Astrocyte of the cerebellum (primary cell): ENCODE measurements at places on chromosomes 16 and 17.

GRCh38 chr16:85281181-85281580 is 168.9 kb upstream of the CIBAR2 start:
- no peak for DNase-seq

- no peak for DNase-seq
These were observed 4.8 kb upstream of the RPL38 start for GRCh38 chr17:74198694-74199093.

DNA sequence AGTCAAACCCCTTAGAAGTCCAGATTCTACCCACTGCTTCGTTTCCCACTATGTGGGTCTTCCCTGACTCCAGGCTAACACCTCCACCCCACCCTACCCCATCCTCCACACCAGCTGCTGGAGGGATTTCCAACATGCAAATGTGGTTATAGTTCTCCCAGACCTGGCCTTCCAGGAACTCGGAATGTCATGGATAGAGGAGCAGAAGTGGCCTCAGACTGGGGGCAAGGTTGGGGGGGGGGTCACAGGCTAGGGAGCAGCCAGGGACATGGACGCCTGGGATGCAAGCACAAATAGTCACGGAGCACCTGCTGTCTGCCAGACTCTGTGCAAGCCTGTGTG is 2.0 kb downstream of the CAMKK1 start:
- DNase-seq: no peak

- DNase-seq: no peak
These were observed 91.2 kb downstream of the ZNF778 start for GRCh38 chr16:89308391-89309333.

DNA sequence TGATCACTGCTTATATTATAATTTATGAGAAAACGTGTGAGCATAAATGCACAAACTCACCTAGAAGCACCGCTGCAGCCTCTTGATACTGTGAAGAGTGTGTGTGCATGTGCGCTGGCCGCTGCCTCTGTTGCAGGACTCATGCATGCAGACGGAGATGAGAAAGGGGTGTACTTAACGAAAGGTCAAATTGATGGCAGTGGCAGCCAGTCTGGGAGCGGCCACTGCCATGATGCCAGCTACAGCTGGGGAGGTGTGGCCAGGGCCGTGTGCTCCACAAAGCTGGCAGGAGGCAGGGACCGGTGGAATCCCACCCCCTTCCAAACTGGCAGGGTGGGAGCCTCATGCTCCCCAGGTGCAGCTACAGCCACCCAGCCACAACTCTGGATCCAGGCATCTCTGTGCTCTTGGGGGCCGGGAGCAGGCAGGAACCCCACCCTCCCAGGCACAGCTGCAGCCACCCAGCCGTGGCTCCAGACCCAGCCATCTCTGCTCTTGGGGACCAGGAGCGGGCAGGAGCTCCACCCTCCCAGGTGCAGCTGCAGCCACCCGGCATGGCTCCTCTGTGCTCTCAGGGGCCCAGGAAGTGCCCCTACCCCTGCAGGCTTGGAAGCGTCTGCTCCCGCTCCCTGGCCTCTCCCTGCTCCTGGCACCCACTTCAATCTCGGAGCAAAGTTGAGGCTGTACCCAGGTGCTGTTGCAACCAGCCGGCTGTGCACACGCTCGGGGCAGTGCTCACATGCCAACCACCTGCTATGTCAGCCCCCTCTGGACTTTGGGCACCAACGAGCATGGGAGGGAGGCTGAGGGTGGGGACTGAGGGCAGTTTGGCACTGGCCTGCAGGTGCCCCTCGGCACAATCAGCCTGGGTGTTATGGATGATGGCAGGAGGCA is 77.5 kb upstream of the CHMP6 start:
- no peak for DNase-seq

DNA sequence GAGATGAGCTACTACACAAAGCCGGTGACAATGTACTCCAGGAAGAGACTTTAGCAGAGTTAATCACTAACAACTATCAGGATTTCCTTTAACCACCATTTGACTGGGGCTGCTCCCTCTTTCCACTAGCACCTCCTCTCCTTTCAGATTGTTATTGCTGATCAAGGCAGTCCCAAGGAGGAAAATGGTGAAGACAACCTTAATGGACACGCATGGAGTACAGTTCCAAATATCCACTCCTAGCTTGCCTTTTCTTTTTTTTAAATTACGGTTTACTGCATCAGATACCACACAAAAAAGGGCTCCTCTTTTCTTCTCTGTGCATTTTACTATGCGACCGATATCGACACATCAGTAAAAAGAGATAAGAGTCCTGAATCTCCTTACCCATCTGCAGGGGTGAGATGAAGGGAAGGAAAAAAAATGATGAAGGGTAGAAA is 30.9 kb downstream of the FAM222B start:
- no peak for DNase-seq

- DNase-seq: no peak
These were observed 264.0 kb downstream of the XYLT1 start for GRCh38 chr16:17206712-17207111.

DNA sequence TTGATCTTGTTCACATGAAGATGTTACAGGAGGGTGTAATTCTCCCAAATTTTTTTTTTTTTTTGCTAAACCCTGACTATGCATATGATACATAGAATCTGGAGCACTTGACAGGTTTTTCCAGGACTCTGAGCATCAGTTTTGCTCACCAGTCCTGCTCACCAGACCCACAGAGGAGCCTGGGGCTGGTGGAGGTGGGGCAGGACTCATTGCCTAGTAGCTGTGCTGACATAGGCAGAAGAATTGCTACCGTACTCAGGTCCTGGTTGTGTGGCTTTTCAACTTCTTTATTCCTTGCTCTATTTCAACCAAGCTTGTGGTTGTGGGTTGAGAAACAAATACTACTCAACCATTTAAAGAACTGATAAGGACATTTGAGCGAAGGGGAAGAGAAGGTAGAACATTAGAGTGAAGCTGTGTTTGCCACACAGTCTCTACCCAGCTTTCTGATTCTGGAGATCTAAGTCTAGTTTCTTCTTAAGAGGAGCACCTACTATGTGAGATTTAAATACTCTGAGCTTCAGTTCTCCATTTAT is 212.4 kb downstream of the UTP18 start:
- DNase-seq: no peak

DNA sequence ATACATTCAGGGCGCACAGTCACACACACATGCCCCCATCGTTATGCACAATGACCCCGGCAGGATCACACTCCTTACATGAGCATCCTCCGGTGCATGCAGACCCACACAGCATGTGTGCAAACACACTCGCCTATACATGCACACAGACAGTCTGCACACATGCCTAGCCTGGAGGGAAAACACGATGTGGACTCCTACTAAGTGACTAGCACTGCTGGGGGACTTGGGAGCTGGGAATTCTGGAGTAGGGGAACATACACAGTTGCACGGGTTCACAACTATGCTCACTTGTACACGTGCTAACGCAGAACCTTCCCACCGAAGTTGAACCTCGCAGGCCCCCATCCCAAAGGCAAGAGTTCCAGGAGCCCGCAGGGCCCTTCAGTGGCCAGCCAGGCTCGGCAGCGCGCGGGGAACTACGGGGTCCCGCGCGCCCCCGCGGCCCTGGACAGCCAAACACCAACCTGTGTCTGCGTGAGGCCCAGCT is 2.0 kb downstream of the DLX3 start:
- no peak for DNase-seq

DNA sequence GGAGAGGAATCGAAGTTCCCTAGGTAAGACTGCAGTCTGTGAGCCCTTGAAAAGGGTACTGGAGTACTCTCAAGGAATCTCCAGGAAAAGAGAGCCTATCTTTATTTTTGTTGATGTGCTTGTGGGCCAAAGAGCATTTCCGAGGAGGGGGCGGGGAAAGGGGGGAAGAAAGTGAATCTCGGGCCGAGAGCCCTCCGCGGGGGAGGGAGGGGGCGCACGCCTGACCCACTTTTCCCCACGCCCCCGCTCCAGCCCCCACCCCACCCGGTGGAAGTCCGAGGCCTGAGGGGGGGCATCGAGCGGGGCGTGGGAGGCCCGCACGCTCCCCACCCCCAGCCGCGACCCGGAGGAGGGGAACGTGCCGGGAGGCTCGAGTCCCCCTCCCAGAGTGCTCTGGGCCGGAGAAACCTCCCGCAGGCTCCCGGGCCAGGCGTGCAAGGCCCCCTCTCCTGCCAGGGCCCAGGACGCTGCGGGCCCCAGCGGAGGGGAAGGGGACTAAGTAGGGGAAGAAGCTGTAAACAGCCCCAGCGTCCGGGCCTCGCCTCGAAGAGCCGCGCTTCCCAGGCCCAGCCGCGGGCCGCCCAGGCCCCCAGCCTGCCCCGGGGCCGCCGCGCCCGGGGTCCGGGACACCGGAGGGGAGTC is 444 bp downstream of the HELZ start:
- no peak for DNase-seq

DNA sequence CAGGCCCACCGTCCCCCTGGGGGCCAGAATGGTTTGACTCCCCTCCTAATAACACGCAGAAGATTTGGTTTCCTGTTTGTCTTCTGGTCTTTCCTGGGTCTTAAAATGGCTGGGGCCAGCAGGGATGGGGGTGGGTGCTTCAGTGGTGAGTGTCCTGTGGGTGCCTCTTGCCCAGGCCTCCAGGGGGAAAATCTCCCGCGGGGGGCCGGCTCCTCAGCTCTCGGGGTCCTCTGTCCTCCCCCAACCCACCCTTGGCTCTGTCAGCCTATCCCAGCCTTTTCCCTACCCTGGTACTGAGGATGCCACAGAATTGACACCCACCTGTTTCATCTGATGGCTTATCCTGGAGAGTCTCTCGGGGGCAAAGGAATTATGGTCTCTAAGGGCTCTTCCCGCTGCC is 23.8 kb upstream of the SDR42E2 start:
- DNase-seq: no peak

DNA sequence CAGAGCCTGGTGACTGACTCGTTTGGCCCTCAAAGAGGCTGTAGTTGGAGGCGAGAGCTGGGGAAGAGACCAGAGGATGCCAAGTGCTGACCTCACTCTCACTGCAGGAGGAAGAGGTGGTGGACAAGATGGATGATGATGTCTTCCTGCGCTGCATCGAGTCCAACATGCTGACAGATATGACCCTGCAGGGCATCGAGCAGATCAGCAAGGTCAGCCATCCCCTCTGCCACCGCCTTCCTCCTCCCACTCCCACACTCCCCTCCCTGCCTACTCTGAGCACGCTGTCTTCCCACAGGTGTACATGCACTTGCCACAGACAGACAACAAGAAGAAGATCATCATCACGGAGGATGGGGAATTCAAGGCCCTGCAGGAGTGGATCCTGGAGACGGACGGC is 26.9 kb downstream of the POLR2A start:
- no peak for DNase-seq

DNA sequence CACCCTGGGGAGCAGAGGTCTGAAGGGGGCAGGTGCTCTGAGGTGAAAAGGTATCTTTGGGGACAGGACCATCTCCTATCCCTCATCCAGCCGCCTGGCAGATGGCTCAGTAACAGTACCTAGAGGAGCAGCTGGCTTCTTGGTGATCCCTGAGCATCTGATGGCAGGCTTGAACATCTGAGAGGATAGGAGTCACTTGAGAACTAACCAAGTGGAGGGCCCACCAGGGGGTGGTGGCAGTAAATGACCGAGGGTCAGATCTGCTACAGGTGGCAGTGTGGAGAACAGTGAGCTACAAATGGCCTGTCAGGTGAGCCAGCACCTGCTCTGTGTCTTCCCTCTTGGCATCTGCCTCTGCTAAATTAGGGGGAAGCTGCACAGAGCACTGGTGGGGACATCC is 13.8 kb downstream of the HROB start:
- DNase-seq: no peak

- DNase-seq: no peak
These were observed 154.8 kb upstream of the FOXF1 start for GRCh38 chr16:86355531-86355930.

DNA sequence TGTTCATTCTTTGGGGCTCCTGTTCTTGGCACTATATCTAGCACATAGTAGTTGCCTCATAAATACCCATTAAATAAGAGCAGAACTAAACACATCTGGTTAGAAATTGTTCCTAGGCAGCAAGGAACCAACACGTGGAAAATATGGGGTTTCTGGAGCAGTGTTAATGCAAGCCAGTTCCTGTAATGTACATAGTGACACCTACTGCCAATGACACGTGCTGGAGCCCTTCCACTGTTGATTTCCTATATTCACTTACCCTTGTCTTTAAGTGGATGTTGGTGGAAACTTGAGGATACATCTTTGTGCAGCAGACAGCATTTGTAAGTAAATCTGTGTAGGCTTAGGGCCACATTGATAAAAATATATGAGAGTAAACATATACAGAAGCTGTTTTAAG is 1.6 kb upstream of the IRF8 start:
- no peak for DNase-seq

- peak; percentile 81 for DNase-seq
These were observed 6.4 kb upstream of the LGALS3BP start for GRCh38 chr17:78986048-78986648.

- DNase-seq: no peak
These were observed 592.3 kb downstream of the TMEM114 start for GRCh38 chr16:7997966-7998365.

DNA sequence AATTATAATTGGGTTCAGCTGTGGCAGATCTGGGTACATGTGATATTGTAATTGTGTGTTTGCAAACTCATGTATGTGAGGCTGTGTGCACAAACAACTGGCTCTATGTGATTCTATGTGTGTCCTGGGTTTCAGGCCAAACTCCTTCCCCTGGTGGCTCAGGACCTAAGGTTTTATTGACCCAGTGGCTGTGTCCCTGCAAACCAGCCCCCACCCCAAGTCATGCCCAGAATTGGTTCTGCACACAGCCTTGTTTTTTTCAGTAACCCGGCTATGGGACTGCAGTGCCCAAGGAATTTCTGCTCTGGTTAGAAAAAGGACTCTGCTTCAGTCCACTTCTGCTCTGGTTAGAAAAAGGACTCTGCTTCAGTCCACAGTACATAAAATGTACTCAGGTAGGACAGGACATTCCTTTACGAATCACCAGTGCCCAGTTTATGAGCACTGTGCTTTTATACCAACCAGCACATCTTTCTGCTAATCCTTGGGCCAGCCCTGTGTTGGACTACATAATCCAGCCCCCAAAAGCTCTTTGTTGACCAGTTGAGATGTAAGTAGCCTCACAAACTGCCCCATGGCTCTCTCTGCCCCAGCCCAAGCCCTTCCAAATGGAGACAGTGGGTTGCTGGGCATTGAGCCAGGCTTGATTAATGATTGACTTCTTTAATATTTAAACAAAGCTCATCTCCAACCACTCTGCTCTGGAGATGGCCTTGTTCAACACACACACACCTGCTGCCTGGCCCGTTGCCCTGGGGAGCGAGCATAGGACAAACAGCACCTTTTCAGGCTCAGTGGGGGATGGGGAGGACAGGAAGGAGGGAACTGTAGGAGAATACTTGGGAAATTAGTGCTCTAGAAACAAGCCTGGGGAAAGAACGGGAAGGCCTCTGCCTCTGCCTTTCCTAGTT is 2.9 kb upstream of the KCNH6 start:
- DNase-seq: no peak
